ENCODE measurements at places on chromosomes 5 and 9. TPM values are rescaled to one million over a fixed set of nuclear protein-coding genes. Genes with fewer than 3 reads are reported as not detected.

- DNase-seq: no peak
These were observed 20.2 kb downstream of the GRAMD2B start for GRCh38 chr5:126443374-126443851.

GRCh38 chr9:130406278-130406895 lies 38.4 kb upstream of the ASS1 start:
- no peak for DNase-seq

DNA sequence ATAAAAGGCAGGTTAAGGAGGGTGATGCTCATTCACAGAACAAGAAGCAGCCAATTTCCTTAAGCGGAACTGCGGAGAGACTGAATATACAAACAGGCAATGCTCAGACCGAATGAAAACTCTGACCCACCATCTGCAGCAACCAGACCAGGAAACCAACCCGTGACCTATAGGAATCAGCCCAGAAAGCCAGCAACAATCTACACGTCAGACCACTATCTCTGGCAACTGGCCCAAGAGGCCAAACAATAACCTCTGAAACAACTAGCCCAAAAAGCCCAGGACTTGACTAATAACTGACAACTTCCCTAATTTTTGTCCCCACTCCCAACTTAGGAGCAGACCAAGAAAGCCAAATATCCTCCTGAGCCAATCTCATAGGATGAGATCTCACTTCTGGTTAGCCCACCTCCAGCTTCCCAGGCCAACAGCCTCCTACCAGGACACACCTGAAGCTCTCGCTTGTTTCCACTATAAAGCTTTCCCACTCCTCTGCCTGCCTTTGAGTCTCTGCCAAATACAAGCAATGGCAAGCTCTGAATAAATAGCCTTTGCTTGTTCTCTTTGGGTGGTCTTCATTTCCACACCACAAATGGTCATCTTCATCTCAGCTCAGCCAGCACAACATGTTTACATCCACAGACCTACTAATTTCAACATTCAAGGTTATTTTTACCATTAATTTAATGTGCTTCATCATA lies 168.5 kb downstream of the HSD17B3 start:
- no peak for DNase-seq

DNA sequence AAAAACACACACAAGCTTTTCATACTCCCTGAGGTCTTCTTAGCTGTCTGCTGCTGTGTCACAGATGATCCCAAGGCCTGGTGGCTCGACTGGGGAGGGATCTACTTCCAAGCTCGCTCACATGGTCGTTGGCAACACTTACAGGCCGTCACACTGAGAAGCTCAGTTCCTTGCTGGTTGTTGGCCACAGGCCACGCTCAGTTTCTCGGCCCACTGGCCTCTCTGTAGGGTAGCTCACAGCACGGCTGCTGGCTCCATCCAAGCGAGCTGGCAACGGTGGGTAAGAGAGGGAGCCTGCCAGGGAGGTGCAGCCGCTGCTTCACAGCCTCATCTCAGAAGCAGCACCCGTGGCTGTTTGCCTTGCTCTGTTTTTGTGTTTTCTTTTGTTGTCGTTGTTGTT lies 43.8 kb upstream of the GFPT2 start:
- no peak for DNase-seq

DNA sequence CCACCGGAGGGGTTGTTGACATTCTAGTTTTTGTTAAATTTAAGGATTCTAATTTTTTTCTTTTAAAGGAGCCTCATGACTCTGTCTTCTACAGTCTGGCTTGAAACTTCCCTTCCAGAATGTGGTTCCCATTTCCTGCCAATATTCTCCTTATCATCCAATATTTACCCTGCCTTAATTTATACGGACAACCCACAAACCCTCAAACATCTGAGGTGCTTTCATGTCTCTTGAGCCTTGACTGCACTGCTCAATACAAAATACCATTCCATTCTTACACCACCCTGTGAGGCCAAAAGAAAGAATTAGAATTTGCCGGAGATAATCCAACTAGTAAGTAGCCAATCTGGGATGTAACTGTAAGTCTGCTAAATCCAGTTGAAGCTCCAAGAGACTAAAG lies 346.5 kb downstream of the SPOCK1 start:
- no peak for DNase-seq

DNA sequence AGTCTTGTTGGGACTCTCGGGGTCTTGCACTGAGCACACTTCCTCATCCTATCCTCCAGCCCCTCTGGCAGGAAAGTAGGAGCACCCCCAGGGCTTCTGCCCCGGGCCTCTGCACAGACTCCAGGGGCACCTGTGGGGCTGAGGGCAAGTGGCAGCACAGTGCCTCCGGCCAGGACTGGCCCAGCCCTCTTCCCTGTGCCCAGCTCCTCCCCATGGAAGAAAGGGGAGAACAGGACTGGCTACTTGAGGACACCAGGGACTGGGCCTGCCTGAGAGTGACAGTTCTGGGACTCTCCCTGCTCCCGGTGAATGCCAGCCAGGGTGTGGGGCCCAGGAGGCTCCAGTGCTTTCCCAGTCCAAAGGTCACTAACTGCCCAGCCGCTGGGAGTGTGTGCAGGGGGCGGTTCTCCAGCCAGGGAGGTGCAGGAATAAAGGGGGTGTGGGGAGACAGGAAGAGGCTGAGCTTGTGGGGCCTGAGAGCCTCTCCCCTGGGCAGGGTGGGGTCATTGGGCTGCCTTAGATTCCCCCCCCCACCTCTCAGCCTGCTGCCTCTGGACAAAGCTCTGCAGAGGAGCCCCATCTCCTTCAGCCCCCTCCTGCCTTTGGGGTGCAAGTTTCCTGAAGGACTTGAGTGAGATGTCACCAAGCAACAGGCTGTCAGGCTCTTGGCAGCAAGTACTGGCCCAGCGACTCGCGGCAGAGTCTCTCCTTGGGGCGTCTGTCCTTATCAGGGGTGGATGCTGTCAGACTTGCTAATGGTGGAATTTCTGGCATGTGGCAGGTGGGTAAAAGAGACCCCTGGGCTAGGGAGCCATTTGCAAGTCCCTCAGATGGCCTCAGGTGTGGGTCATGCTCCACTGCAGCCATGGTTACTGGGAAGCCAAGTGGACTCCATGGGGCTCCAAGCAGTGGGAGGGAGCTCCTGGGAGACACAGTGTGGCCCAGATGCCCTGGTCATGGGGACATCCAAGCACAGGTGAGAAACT lies 19.1 kb upstream of the JADE2 start:
- peak; percentile 21 for DNase-seq

GRCh38 chr5:134084022-134084565 lies 30.4 kb upstream of the TCF7 start:
- no peak for DNase-seq

DNA sequence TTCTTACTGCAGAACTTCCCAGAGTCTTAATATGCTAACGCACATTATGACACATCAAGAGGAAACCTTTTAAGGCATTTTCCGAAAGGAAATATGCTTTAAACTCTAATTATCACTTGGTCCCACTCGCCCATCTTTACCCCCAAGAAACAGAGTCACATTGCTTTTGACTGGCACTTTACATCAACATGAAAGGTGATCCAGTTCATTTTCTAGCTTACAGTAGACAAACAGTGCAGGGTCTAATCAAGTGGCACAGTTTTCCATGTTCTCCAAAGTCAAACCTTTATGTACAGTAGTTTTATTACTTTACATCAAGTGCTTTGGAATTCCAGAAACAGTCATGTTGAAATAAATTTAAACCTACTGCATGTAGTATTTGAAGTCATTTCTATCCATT lies 12.0 kb downstream of the RAB14 start:
- no peak for DNase-seq

DNA sequence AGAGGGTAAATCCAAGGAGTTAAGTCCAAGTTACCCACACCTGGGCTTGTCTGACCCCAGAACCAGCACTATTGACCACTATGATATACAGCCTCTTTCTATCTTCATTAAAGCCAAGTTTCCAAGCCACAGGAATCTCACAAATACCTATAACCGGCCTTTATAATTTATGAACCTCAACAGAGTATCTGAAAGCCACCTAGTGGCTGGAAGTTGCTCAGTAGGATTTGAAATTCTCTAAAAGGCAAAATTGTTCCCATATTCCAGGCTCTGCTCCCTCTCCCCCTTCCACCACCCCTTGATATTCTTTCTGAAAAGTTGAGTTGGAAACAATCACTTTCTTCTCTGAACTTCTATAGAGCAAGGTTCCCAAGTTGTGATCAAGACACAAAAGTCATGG lies 106.4 kb upstream of the GPR151 start:
- DNase-seq: no peak

GRCh38 chr5:124659798-124660197 lies 86.6 kb downstream of the ZNF608 start:
- no peak for DNase-seq

DNA sequence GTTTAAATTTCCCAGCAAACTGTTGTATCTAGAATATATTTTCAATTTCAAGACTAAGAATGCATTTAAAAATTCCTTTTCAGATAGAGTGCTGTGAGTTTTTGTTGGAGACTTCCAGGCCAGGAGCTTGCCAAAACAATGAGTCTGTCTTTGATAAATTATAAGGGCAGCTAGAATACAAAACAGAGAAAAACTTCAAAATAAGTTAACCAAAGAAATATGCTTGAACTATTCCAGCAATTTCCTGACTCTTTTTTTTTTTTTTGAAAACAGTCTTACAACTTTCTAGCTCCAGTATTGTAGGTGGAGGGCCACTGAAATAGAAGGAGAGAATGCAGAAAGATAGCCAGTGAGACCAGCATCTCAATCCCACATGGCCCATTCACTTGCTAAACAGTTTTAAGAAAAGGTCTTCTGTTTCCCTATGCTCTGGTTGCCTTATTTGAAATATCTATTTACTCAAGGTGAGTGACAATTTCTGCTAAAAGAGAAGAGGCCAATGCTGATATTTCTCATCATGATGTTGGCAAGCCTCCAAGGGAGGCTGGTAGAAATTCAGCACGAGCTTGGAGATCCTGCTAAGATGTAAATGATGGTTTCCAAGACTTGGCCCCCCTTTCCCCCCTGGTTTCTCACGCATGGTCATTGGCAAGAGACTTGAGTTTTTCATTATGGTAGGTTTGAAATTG lies 103.2 kb downstream of the USP20 start:
- no peak for DNase-seq

DNA sequence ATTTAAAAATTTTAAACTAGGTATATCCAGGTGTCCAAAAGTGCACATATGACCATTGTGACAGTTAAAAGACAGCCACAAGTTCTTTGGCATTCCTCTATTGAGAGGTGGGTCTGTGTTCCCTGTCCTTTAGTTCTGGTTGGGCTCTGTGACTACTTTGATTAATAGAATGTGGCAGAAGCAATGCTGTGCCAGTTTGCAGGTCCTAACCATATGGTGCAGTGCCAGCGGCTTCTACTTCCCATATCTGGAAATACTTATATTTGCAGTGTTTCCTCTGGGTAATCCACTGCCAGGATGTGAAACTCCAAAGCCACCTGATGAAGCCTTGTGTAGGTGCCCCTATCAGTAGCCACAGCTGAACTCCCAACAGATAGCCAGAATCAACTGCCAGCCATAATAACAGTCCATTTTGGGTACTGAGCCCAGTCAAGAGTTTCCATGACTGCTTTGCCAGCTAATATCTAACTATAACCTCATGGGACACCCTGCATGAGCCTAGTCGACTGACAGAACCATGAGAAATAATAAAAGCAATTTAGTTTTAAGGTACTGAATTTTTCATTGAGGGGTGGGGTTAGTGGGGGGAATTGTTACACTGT lies 361.0 kb upstream of the SEMA6A start:
- no peak for DNase-seq

- DNase-seq: peak; percentile 53
These were observed 399.3 kb upstream of the CDH9 start for GRCh38 chr5:27437594-27438200.

DNA sequence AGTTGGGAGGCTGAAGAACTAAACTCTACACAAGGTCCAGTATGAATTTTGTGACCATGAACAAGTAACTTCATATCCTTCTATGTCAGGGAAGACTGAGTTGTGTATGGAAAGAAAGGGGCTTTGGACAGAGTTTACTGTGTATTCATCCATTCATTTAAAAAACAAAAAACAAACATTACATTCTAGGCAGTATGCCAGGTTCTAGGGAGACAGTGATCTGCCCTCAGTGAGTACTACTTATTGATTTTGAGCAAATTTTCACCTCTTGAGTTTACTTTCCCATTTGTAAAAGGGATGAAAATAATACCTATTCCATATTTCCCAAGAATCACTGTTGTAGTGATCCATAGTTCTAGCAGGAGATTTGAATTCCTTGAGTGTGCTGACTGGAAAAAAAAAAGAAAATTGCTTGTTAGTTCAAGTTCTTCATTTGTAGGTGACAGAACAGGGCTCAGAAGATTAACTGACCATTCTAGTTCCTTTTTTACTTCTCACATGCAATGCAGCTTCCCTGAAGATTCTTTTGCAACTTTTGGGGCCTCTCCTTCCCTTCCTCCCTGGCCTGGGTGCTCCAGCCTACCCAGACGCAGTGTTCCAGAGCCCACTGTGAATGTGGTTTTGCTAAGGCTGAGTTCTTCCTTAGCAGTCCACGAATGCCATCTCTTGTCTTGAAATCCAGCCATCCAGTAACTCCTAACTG lies 2.6 kb upstream of the GAPVD1 start:
- no peak for DNase-seq

GRCh38 chr9:130963337-130963908 lies 24.4 kb upstream of the FIBCD1 start:
- no peak for DNase-seq

- DNase-seq: no peak
These were observed 51.5 kb downstream of the HRH2 start for GRCh38 chr5:175709276-175709781.

DNA sequence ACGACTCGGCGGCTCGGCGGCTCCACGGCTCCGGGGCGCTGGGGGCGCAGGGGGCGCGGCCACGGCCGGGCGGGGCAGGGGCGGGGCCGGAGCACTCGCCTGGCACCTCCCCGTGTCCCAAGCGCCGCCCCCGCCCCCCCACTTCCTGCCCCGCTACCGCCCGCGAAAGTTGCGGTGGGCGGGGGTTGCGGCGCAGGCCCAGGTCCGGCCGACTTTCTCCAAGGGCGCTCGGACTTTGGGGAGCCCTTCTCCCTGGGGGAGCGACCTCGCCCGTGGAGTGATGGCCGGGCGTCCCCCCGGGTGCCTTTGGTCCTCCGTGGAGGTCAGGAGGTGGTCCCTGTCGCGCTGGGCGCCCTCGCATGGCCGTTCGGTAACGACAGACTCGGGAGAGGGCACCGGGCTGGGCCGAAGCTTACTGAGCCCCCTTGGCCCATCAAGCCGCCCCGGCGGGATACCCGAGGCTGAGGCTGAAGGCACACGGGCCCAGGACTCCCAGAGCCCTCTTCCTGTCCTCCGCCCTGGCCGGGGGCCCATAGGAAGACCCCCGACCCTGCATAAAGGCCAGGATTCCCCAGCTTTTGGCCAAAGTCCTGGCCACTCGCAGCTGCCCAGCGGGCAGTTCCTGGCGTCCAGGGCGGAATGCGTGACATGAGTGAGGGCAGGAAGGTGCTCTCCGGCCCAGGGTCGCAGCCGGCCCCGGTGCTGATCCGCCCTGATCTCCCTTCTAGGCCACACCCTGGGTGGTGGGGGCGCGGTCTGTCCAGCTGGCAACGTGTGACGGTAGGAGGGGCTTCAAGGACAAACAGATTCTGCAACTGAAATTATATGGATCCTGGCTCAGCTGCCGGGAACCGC lies 883 bp upstream of the VAV2 start:
- DNase-seq: peak; percentile 92

- DNase-seq: peak; percentile 82
These were observed 50.3 kb upstream of the PSD2 start for GRCh38 chr5:139745132-139745799.

The SPATA31E1 gene
- total RNA-seq: not detected

The CCL27 gene
- total RNA-seq: not detected

The IFNA2 gene
- total RNA-seq: not detected

The ERAP2 gene
- 26.9 TPM for total RNA-seq

The IL5 gene
- total RNA-seq: not detected

The LCN15 gene
- not detected for total RNA-seq

The STC2 gene
- 1,426 TPM for total RNA-seq

The ARL14EPL gene
- total RNA-seq: 0.40 TPM

The GFPT2 gene
- total RNA-seq: 189 TPM
